A549 treated with Hydrocortisone at 1 μM for 4 hours (cell line): ENCODE measurements at places on chromosomes 13 and 19. TPM values are rescaled to one million over a fixed set of nuclear protein-coding genes. Genes with fewer than 3 reads are reported as not detected.

Gene ZNF763
- total RNA-seq = not detected in 5 replicates

Gene CCNA1
- 0.28 to 0.56 TPM (median 0.45 TPM) in 5 replicates for total RNA-seq

Gene LGALS14
- total RNA-seq = not detected in 5 replicates

Gene TPTE2
- not detected in 5 replicates for total RNA-seq

Gene CLEC17A
- not detected in 5 replicates for total RNA-seq

Gene SELENOV
- total RNA-seq = not detected in 5 replicates

Gene ZNF681
- total RNA-seq = 0.01 TPM in 1 of 5 replicates, not detected in the others

Gene KLF12
- total RNA-seq = 1.6 to 2.7 TPM (median 2.5 TPM) in 5 replicates

Gene ZBTB32
- not detected in 5 replicates for total RNA-seq

Gene MZT1
- total RNA-seq = 9.3 to 13.5 TPM (median 9.8 TPM) in 5 replicates

Gene MAP4K1
- total RNA-seq = 0.62 to 2.4 TPM (median 1.2 TPM) in 5 replicates

Gene ZNF574
- 32.0 to 38.0 TPM (median 35.5 TPM) in 5 replicates for total RNA-seq

Gene HAUS5
- 13.0 to 16.4 TPM (median 14.9 TPM) in 5 replicates for total RNA-seq

Gene MEDAG
- total RNA-seq = 0.10 to 0.26 TPM (median 0.18 TPM) in 5 replicates

Gene PABPC3
- total RNA-seq = 0.12 to 0.17 TPM (median 0.15 TPM) in 5 replicates

Gene OR7C1
- not detected in 5 replicates for total RNA-seq

Gene LILRB2
- total RNA-seq = 0.06 to 0.22 TPM (median 0.08 TPM) in 3 of 5 replicates, not detected in the others

Gene ACER1
- total RNA-seq = not detected in 5 replicates

Gene TMPRSS9
- 0.03 to 0.10 TPM (median 0.07 TPM) in 4 of 5 replicates, not detected in the other for total RNA-seq

Gene DCT
- not detected in 5 replicates for total RNA-seq

Gene AKAP11
- total RNA-seq = 4.0 to 8.2 TPM (median 6.2 TPM) in 5 replicates

Gene NDUFA3
- 140 to 263 TPM (median 231 TPM) in 5 replicates for total RNA-seq

Gene TICAM1
- total RNA-seq = 8.6 to 10.3 TPM (median 9.4 TPM) in 5 replicates

Gene CYP2B6
- 0.03 TPM in 1 of 5 replicates, not detected in the others for total RNA-seq

Gene KIR2DL4
- not detected in 5 replicates for total RNA-seq

Gene PNMA8B
- total RNA-seq = not detected in 5 replicates

Gene HSH2D
- total RNA-seq = not detected in 5 replicates

Gene ZNF816
- total RNA-seq = 0.03 to 0.20 TPM (median 0.12 TPM) in 4 of 5 replicates, not detected in the other

Gene IRS2
- 43.1 to 58.4 TPM (median 49.9 TPM) in 5 replicates for total RNA-seq

Gene EHD2
- total RNA-seq = 132 to 155 TPM (median 146 TPM) in 5 replicates

Gene KXD1
- 85.3 to 105 TPM (median 101 TPM) in 5 replicates for total RNA-seq
